ENCODE measurements at places on chromosomes 6 and 20. TPM values are rescaled to one million over a fixed set of nuclear protein-coding genes. Genes with fewer than 3 reads are reported as not detected.

- no peak for DNase-seq
These were observed 52.0 kb downstream of the JPH2 start for GRCh38 chr20:44135012-44135412.

- DNase-seq: no peak
These were observed 52.9 kb upstream of the HDDC2 start for GRCh38 chr6:125354649-125355048.

The SLC35F1 gene
- 5.4 TPM for total RNA-seq

DNA sequence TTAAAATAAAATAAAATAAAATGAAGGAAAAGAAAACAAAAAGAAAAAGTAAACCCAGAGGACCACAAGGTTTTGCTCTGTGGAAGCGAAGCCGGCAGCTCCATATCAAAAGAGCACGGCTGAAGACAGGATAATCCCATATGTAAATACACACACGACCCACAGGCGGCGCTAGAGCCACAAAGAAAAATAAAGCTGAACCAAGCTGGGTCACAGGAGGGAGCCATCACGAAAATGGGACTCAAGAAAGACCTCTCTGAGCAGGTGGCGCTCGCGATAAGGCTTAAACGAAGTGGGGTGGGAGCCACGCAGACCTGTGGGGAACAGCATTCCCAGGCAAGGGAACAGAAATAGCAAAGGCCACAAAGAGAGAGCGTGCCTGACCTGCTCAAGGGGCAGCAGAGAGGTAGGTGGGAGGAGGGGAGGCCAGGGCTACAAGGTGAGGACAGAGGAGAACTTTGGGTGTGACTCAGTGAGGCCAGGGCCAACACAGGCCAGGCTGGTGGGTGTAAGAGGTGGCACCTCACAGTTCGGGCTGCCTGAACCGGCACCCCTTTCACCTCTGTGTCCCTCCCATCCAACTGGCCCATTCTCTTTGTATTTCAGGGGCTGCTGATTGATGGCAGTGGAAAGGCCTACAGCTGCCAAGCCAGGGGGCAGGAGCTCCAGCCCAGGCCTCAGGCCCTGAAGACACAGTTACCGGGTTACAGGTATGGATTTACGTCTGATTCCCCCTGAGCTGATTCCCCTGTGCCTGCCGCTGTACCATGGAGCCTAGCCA lies 26.0 kb downstream of the PTGIS start:
- peak; percentile 94 for DNase-seq

GRCh38 chr20:50438986-50439407 lies 71.2 kb upstream of the PTPN1 start:
- DNase-seq: no peak

- no peak for DNase-seq
These were observed 88.1 kb downstream of the RSPH3 start for GRCh38 chr6:158911746-158912480.

DNA sequence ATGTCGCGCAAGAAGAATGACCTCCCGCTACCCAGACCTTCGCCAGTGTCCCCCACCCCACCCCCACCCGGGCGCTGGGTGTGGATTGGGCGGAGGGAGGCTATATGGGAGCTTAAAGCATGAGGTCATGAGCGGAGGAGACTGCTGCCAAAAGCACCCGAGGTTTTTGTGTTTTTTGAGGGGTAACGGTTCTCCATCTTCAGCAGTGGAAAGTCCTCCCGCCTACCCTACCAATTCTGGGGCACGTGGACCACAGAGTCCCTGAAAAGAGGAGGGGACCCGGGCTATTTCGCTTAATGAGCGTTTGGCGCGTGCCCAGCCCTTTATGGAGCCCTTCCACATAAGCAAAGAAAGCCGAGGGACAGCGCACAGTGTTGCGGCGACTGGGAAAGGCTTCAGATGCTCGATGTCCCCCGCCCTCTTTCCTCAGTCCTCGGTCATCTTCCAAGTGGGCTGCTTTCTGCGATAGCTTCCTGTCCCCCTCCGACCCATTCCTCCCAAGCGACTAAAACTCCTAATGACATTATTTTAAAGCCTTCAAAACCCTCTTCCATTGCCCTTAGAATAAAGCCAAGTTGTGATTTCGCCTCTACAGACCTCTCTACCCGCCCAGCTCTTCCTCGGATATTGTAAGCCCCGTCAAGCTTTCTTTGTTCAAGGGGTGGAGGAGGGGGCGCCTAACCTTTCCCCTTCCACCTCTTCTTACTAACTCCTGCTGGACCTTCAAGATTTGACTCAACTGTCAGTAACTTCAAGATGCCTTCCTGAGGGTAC lies 2.1 kb upstream of the TRERF1 start:
- DNase-seq: peak; percentile 92

DNA sequence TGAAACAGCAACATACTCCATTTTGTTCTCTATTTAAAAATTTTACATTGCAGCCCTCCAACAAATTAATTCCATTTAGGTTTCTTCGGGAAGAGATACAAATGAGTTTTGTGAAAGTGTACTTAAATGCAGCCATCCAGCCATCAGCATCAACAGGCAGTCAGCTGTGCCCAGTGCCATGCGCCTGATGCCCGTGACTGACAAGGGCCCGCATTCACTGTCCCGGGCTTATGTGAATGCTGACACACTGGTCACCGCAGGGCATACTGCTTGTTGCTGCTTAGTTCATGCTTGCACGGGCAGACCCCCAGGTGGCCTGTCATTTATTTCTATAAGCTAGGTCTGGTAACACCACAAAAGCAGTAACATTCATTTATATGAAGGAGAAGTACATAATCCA lies 224.9 kb upstream of the QKI start:
- DNase-seq: no peak

The SLC2A10 gene
- 12.0 TPM for total RNA-seq

DNA sequence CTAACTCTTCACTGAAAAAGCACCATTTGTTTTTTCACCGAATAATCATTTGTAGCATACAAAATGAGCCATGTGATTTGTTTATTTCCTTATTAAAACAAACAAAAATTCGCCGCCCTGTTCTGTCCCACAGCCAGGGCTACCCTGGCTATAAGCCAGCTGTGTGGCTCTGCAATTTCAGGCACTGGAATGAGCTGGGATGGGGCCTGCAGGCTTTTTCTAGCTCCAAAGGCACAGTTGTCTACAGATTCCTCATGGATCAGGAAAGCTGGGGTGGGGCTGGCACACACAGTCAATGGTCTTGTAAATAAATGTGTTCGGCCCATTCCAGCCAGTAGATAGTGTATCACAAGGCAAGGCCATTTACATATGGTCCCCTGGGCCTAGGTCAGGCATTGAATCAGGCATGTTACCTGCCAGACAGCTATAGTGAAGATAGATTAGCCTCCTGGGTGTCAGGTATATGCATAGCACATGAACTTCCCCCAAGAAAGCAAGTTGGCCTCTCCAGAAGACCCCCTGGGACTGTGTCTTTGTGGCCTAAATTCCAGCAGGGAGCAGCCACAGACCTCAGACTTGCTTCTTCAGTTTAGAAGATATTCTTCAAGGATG lies 608.9 kb downstream of the MAFB start:
- DNase-seq: no peak

The XRN2 gene
- 49.0 TPM for total RNA-seq

- no peak for DNase-seq
These were observed 255.4 kb downstream of the TBX18 start for GRCh38 chr6:84508981-84509380.

The TFAP2D gene
- total RNA-seq: not detected

DNA sequence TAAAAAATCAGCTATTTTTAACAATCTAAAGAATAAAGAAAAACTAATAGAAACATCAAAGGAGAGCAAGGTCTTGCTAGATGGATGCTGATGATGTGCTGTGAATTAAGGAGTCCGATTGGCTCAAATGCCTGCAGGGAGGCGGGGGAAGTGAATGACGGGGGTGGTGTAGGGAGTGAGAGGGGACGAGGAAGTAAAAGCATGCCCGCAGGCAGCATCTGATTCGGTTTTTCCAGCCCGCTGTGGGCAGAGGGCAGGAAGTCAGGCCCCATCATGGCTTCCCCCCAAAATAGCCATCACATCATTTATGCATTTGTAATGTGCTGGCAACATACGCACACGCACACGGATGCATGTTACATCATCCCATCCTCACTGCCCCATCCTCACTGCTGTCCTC lies 10.3 kb downstream of the RSPO4 start:
- DNase-seq: no peak

- DNase-seq: no peak
These were observed 709 bp downstream of the PPP1R16B start for GRCh38 chr20:38805958-38806854.

The MROH8 gene
- total RNA-seq: 2.7 TPM

DNA sequence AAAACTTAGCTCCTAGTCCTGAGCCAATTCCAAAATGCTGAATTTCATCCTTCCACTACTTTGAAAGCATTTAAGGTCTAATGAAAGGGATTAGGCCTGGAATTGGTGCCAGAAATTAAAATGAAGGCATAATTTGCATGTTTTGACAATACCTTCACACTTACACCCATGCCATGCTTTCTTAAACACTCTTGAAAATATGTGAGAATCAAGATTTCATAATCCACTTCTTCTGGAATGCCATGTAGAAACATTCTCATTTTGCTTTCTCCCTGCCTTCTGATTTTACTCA lies 77.1 kb downstream of the ANKEF1 start:
- DNase-seq: no peak

DNA sequence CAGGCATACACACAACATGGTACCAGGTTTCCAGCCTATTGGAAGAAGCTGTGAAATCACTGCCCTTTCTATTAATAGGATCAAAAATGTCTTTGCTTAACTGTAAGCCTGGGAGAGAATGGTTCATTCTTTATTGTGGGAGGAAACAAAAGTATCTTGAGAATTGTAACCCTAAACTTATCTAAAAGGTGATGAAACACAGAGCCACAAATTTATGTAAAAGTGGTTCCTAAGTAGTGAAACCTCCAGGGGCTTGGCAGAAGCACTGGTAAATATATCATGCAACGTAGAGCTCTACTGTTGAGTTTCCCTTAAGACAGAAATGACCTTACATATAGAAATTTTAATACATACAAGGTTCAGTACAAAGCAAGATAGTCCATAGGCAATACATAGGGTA lies 17.2 kb upstream of the NOX3 start:
- no peak for DNase-seq

GRCh38 chr6:64476935-64477334 lies 841.3 kb downstream of the PHF3 start:
- DNase-seq: no peak

DNA sequence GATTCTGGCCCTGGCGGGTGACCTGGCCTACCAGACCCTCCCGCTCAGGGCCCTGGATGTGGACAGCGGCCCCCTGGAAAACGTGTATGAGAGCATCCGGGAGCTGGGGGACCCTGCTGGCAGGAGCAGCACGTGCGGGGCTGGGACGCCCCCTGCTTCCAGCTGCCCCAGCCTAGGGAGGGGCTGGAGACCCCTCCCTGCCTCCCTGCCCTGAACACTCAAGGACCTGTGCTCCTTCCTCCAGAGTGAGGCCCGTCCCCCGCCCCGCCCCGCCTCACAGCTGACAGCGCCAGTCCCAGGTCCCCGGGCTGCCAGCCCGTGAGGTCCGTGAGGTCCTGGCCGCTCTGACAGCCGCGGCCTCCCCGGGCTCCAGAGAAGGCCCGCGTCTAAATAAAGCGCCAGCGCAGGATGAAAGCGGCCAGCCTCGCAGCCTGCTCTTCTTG lies 868 bp upstream of the SLC2A4RG start:
- DNase-seq: no peak
